IMR-90 (cell line): ENCODE measurements at places on chromosomes 3 and 15. TPM values are rescaled to one million over a fixed set of nuclear protein-coding genes. Genes with fewer than 3 reads are reported as not detected.

Gene TRIM42
- not detected in 2 replicates for total RNA-seq

Gene THSD4
- total RNA-seq: 25.5 and 31.1 TPM in 2 replicates

Gene CLDN18
- not detected in 2 replicates for total RNA-seq

- H3K4me3 ChIP-seq: no peak overlapping the region
- no peaks in the 10 kb centered on the region for H3K4me1 ChIP-seq
- no peaks in the 10 kb centered on the region for H3K36me3 ChIP-seq
- no peaks in the 10 kb centered on the region for H3K27me3 ChIP-seq
- no peak for DNase-seq
Observed at GRCh38 chr3:29153811-29154210, 127.1 kb upstream of the RBMS3 start.

DNA sequence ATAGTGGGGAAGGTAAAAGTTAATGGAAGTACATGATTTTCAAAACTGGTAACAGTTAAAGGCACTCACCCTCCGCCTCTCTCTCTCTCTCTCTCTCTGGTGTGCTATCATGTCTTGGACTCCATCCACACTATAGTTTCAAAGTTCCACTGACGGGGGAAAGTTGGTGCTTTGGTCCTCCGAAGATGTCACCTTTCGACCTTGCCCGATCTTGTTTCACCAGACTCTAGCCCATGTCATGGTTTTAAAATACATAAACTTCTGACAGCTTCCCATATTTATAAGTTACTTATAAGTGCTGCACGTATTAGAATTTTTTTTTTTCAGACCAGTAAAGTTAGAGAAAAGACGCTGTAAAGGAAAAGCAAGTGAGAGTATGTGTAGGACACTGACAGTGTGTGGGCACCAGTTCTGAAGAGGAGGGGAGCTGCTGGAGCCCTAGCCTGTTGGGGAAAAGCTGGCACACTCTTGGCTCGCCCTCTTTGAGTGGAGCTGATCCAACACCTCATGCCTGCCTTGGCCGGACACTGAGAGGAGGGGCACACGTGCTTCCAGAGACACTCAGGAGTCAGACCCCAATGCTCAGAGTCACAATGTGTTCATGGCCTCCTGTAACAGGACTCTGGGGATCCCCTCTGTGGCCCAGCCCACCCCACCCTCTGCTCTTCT lies 200.5 kb upstream of the TPM1 start:
- H3K36me3 ChIP-seq: peaks cover 11% of the 10 kb centered on the region; the same call in 1 of the 2 replicates
- DNase-seq: no peak
- no peaks in the 10 kb centered on the region for H3K27me3 ChIP-seq
- H3K4me1 ChIP-seq: peaks cover 3% of the 10 kb centered on the region; the same call in 1 of the 2 replicates
- H3K4me3 ChIP-seq: no peak overlapping the region

GRCh38 chr3:141114816-141115460 lies 63.8 kb downstream of the SPSB4 start:
- H3K27ac ChIP-seq: no peak overlapping the region
- H3K4me1 ChIP-seq: peaks cover 1% of the 10 kb centered on the region; the same call in 1 of the 2 replicates
- no peak overlapping the region for H3K4me3 ChIP-seq
- peaks cover 2% of the 10 kb centered on the region for H3K27me3 ChIP-seq
- H3K36me3 ChIP-seq: no peaks in the 10 kb centered on the region
- DNase-seq: no peak

- H3K4me1 ChIP-seq: peaks cover 1% of the 10 kb centered on the region
- H3K36me3 ChIP-seq: no peaks in the 10 kb centered on the region
- no peaks in the 10 kb centered on the region for H3K27me3 ChIP-seq
- no peak for DNase-seq
Observed at GRCh38 chr3:139388821-139389551, 461 bp downstream of the COPB2 start.

GRCh38 chr3:159123877-159124276 lies 322.0 kb downstream of the MFSD1 start:
- H3K27ac ChIP-seq: no peak overlapping the region
- H3K27me3 ChIP-seq: no peaks in the 10 kb centered on the region
- DNase-seq: no peak
- H3K36me3 ChIP-seq: no peaks in the 10 kb centered on the region
- no peaks in the 10 kb centered on the region for H3K4me1 ChIP-seq

GRCh38 chr3:4894891-4895530 lies 84.2 kb upstream of the BHLHE40 start:
- H3K4me3 ChIP-seq: no peak overlapping the region
- H3K36me3 ChIP-seq: no peaks in the 10 kb centered on the region
- H3K27ac ChIP-seq: no peak overlapping the region
- 0 out of 2 replicates have a peak, but pooled peaks cover 3% of the 10 kb centered on the region for H3K4me1 ChIP-seq
- H3K27me3 ChIP-seq: peaks cover 4% of the 10 kb centered on the region; the same call in 1 of the 2 replicates
